ENCODE measurements at places on chromosomes 5 and 9.
A peak's percentile ranks its signal among the peaks of the same experiment; 100 is the strongest.

DNA sequence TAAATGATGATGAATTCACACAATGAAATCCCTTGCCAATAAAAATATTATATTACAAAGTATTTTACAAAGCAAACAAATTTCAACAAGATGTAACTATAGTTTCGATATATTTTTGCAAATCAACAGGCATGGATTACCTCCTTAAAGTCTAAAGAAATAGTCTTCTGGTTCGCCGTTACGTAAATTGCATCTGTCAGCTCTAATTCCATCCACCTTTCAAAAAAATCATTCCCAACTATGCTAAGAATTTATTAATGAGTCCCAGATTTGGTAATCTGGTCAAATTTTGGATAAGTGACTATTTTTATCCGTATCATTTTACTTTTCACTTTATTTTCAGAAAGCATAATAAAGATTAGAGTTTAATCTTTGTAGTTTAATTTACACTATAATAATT is 1984.9 kb downstream of the EFNA5 start:
- no peak for DNase-seq

DNA sequence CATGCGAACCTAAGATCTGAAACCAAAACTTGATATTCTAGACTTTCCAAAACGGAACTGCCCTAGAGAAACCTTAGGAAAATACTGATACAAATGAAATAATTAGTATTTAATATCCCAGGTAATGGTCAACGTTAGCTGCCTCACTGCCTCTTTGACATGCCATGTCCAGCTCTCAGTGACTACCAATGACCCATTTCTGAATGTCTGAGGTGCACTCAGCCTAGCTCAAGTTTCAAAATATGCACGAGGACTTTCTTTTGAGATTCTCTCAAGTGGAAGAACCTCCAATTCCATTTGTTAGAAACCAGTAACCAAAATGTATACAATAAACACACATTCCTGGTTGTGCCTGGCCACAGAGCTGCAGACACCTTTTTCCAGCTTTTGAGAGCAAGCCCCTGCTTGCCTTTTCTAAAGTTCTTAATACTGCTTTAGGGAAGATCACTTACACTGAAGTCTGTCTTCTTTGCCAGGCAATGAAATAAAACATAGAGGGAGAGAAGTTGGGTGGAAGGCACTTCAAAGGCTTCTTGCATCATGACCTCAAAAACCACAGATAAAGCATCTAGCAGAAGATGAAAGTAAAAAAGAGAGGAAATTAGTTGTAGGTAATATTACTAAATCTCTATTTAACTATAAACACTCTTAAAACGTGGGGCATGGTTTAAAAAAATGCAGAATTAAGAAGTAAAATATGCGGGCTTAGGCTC is 87.9 kb downstream of the MRPS27 start:
- no peak for DNase-seq

DNA sequence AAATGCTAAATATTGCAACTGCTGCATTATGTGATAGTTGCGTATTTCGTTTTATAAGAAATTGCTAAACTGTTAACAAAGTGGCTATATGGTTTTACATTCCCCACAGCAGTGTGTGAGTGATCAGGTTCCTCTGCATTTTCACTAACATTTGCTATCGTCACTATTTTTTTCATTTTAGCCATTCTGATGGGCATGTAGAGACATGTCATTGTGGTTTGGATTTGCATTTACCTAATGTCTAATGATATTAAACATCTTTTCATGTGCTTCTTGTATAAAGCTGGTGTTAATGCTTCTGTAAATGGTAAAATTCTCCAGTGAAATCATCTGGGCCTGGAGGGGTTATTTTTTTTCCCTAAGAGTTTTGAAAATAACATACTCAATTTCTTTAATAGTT is 61.6 kb downstream of the ERCC6L2 start:
- DNase-seq = no peak

DNA sequence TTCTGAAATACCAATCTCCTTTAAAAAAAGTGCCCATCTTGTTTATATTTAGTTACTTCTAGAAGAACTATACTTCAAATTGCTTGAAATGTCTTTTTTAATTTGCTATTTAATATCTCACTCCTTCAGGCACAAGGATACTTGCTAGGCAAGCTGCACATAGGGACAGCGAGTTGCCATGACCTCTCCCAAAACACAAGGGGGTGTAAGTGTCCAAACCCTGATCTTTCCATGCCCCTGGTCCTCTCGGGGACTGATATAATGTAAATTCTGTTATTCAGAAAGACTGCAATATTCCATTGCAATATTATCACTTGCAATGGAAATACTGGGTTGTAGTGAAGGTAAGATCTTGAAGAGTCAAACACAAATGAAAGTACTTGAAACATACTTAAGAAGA is 480.4 kb downstream of the CETN3 start:
- peak; percentile 19 for DNase-seq

DNA sequence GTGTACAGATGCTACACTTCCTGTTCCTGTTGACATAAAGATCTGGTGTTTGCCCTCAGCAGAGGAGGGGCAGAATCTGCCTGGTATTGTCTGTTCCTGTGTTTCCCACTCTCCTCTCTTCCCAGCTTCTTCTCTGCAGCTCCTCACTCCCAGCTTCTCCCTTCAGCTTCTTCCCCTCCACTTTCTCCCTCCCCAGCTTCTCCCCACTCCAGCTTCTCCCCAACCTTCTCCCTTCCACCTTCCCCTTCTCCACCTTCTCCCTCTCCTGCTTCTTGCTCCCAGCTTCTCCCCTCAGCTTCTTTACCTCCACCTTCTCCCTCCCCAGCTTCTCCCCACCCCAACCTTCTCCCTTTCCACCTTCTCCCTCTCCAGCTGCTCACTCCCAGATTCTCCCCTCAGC is 148.9 kb upstream of the IRX2 start:
- DNase-seq = no peak

DNA sequence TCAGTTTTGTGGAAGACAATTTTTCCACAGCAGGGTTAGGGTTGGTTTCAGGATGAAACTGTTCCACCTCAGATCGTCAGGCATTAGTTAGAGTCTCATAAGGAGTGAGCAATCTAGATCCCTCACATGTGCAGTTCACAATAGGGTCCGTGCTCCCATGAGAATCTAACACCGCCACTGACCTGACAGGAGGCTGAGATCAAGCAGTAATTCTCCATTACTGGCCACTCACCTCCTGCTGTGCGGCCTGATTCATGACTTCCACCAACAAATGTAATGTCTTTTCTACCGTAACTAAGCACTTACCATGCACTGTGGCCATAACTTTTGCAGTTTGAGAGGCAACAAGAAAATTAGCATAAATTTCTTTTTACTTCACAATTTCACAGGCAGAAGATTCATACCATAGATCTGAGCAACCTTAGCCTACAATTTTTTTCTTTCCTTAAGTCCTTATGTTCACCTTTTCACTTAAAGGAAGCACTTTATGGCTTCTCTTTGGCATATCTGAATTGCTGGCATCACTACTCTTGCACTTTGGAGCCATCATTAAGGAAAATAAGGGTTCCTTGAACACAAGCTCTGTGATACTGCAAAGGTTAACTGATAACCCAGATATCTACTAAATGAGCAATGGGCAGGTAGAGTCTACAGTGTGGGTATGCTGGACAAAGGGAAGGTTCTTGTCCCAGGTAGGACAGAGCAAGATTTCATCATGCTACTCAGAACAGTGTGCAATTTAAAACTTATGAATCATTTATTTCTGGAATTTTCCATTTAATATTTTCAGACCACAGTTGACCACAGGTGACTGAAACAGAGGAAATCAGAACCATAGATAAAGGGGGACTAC is 83.0 kb upstream of the IFNK start:
- DNase-seq = no peak

DNA sequence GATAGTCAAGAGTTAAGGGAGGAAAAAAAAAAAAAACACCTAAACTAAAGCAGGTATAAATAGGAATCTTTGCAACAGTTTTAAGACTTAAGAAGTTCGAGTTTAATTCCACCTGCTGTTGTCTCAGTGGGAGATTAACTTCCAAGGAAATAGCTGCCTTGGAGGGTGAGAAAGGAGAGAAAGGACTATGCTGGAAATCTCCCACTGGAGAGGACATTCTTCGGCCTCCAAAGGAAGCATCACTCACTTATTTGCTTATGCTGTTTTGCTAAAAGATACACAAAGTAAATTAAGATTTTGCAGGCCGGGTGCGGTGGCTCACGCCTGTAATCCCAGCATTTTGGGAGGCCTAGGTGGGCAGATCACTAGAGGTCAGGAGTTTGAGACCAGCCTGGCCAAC is 317.9 kb upstream of the MPDZ start:
- DNase-seq = no peak

DNA sequence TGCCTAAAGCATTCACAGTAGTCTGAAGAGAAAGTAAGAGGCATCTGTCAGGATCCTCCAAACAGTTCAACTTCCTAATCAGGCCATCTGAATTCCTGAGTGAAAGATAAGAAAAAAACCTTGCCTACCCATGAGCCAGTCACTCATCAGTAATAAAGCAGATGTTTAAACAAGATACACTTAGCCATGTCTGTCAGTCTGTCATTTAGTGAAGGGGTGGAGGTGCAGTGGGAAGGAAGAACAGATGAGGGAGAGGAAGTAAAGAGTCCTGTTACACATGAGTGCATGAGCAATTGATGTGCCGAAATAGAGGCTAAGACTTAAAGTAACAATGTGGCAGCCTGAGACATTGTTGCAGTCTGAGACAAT is 29.9 kb upstream of the DMRTA1 start:
- DNase-seq = peak; percentile 10

DNA sequence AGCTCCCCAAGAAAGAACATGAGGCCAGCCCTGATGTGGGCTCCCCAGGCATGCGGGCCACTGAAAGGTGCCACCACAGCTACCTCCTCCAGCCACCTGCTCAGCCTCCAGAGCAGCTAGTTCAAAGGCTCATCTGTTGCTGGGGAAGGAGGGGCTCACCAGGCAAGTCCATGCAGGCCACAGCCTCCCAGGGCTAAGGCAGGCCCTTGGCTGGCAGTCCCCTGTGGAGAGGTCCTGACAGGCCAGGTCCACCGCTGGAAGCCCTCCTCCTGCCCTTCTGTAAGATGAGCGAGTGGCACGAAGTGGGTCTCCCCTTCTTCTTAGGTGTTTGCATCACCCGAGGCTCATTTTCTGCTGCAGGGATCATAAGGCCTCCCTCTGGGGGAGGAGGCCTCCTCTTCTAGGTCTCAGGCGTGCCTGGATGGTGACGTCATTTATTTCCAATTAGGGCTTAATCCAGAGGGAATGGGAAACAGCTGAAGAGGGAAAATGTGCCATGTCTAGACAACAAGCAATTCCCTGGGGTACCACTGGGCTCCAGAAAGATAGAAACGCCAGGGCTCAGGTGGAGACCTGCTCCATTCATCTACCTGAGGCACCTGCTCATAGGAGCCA is 91.6 kb downstream of the CFAP90 start:
- DNase-seq = no peak

DNA sequence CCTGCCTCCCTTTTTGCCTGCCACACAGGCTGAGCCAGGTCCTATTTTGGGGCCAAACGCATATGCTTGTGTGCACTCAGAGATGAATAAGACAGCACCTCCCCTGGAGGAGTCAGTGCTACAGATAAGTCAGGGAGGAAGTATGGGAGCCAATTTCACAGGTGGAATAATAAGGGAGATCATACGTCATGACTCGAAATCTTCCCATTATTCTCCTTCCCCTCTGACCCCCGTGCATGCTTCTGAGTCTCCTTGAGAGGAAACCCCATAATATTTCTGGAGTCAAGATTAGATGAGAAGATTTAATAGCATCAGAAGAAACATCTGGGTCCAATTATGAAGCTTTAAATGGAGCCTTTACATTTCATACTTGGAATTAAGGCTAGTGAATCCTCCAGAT is 15.1 kb upstream of the ZCCHC7 start:
- DNase-seq = peak; percentile 34

- peak; percentile 18 for DNase-seq
Observed at GRCh38 chr5:90546216-90546837, 12.3 kb upstream of the ADGRV1 start.

DNA sequence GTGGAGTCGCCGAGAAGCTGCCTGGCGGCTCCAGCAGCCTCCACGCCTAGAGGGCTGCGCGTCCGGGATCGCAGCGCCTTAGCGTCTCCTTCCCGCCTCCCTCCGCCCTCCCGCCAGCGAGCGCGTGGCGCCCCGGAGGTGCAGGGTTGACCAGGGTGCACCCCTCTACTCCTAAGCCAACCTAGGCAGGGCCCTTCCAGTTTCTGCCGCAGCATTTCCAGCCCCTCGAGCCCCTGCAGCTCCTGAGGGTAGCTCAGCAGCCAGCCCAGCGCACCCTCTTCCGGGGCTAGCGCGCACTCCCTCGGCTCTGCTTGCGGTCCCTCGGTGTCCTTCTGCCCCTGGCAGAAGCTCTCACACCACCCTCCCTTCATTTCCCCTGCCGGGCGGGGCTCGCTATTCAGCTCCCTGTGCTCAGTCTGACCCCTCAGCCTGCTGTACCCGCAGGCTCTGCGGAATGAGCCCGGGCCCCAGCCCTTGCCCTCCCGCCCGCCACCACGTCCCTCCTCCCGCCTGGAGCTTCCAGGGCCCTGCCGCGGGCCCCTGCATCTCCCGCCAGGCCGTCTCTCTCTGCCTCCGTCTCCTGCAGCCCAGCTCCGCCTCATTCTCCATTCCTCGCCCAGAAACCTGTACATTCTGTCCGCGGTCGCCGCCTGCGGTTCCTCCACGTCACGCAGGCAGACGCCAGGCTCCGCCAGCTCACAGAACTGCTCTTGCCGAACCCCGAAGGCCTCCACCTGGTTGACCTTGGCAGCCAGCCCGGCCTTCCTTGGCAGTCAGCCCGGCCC is 61.8 kb downstream of the SPATA31C2 start:
- peak; percentile 77 for DNase-seq

GRCh38 chr5:6713274-6714225 is at the start of gene TENT4A:
TSS of gene TENT4A (plus strand) at chr5:6713432. CDS start at chr5:6713984, 552 bp downstream.
- no peak for DNase-seq

GRCh38 chr9:13823026-13823425 is 490.9 kb downstream of the NFIB start:
- DNase-seq = peak; percentile 49

DNA sequence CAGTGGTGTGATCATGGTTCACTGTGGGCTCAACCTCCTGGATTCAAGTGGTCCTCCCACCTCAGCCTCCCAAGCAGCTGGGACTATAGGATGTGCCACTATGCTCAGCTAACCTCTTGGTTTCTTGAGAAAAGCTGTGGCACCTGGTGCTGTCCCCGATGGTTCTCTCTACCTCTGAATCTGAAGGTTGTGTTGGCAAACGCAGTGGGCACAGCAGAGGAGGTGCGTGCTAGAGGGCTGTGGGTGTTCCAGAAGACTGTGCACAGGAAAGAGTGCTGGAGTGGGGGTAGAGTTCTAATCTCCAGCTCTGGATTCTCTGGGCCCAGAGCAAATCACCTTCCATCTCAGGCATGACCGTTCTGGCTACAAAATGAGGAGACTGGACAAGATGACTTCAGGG is 12.5 kb downstream of the RGS3 start:
- no peak for DNase-seq

- no peak for DNase-seq
Observed at GRCh38 chr5:178564811-178565550, 25.2 kb downstream of the COL23A1 start.

GRCh38 chr9:100573655-100574260 is 4.1 kb upstream of the CAVIN4 start:
- DNase-seq = peak; percentile 22

DNA sequence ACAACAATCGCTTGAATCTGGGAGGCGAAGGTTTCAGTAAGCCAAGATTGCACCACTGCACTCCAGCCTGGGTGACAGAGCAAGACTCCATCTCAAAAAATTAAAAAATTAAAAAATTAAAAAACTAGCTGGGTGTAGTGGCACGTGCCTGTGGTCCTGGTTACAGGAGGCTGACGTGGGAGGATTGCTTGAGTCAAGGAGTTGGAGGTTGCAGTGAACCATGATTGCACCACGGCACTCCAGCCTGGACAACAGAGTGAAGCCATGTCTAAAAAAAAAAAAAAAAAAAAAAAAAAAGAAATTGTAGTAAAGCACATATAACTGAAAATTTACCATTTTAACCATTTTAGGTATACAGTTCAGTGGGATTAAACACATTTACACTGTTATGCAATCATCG is 13.1 kb upstream of the CCIN start:
- no peak for DNase-seq
